Activated CD8-positive, alpha-beta T cell treated with anti-CD3 and anti-CD28 coated beads for 36 hours (primary cell): ENCODE measurements at places on chromosomes 5 and 9. TPM values are rescaled to one million over a fixed set of nuclear protein-coding genes. Genes with fewer than 3 reads are reported as not detected.

DNA sequence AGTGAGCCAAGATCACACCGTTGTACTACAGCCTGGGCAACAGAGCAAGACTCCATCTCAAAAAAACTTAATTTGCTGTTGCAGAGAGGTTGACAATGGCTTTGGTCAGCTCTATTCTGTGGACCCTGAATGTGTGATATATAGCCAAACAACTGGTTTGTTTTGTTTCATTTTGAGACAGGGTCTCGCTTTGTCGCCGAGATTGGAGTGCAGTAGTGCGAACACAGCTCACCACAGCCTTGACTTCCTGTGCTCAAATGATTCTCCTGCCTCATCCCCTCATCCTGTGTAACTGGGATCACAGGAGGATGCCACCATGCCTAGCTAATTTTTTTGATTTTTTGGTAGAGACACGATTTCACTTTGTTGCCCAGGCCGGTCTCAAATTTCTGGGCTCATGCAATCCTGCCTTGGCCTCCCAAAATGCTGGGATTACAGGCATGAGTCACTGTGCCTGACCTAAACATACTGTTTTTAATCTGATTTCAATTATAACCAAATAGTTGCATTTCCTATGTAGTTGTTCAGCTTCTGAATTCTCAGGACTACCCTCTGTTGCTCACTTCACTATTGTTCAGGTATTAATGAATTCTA, 9.8 kb downstream of the RNF183 start:
- DNase-seq = no peak

- DNase-seq = no peak
Observed at GRCh38 chr5:164256954-164257353, 751.5 kb downstream of the MAT2B start.

DNA sequence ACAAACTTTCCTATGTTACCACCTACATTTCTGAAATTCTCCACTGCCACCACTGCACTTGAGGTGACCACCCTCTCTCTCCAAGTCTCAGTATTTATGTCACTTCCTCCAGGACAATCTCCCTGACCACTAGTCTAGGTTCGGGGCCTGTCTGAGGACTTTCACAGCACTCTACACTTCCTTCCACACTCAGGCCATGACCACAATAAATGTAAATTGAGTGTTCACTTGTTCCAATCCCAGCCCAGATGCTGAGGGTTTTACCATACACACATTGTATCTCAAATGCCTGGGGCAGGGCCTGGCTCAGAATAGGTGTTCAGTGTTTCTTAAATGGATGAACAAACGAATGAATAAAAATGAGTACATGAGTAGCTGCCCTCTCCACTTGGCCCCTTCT, 26.9 kb upstream of the CCNG1 start:
- no peak for DNase-seq

The SCGB3A2 gene
- total RNA-seq = not detected

The NEUROG1 gene
- not detected for total RNA-seq

DNA sequence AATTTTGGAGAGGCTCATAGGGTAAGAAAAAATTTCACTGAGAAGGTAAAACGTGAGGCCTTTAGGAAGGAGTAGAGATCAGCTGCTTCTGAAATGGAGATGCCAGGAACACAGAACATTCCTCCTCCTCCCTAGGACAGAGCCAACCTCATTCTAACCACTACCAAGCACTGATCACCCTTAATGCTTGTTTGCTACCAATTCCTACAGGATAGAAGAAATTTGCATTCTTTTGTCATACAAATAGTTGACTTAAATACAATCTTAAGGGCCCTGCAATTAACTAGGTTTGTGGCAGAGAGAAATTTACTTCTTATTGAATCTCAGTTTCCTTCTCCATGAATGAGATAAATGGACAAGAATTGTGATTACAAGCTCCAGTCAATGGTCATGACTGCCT, 780.2 kb upstream of the WWC1 start:
- DNase-seq = no peak

DNA sequence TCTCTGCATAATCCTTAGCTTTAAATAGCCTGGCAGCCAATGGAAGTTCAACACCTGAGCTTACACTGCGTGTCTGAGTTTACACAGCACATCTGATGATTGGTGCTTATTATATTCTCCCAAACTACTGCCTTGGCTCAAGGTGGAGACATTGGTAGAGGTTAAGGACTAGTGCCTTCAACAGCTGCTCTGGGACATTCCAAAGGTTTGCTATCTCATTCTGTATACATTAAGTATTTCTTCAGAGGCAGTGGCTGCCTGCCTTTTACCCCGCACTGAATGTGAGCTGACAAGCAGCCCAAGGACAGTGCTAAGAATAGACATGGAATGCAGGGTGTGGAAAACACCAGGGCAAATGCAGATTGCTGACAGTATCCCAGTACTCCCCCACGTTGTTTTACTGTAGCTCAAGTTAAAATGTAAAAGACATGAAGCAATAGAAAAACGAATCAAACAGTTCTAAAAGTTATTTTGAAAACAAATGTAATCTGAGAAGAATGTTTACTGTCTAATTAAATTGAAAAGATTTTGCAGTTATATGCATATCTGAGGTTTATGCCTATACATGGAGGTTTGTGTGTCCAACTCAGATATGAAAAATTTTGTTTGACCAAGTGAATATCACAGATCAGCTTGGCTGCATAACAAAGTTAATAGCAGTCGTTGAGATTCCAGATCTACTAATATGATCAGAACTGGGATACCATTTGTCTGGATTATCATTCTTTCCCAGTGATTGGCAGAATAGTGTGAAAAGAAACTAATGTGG, 1.8 kb downstream of the HSPB3 start:
- no peak for DNase-seq

- DNase-seq = no peak
Observed at GRCh38 chr5:83964271-83964670, 243.6 kb upstream of the HAPLN1 start.

GRCh38 chr5:119681734-119682133, 52.4 kb downstream of the FAM170A start:
- DNase-seq = no peak

- DNase-seq = no peak
Observed at GRCh38 chr9:88803546-88804253, 187.6 kb upstream of the S1PR3 start.

DNA sequence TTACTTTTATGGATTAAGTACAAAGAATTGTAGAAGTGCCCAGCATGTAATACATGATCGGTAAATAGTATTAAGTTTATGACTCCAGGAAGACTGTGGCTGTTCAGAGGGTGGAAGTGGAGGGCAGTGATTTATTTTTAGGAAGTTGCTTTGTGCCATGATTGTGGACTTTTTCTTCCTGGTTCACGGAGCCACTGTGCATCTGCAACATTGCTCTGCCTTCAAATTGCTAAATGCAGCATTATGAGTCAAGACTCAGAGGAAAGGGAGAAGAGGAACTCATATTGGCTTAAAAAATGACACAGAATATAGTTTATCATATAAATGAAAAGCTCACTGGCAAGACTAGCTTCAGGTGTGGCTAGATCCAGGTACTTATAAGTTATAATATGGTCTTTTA, 301.5 kb downstream of the KCTD16 start:
- DNase-seq = no peak

DNA sequence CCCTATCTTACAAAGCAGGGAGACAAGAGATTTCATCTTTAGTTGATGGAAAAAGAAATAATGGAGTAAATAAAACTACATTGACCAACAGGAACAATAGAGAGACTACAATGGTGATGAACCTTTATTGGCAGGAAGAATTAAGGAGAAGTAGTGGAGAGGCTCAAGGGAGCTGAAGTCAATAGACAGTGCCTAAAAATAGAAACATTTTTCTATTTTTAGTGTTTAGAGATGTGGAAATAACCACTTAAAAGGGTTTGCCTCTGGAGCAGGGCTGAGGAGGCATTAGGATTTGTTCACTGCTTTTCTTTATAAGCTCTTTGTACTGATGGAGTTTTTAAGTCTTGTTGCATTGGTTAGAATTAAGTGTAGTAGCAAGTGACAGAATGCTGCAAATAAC, 98.4 kb upstream of the ERCC6L2 start:
- no peak for DNase-seq

DNA sequence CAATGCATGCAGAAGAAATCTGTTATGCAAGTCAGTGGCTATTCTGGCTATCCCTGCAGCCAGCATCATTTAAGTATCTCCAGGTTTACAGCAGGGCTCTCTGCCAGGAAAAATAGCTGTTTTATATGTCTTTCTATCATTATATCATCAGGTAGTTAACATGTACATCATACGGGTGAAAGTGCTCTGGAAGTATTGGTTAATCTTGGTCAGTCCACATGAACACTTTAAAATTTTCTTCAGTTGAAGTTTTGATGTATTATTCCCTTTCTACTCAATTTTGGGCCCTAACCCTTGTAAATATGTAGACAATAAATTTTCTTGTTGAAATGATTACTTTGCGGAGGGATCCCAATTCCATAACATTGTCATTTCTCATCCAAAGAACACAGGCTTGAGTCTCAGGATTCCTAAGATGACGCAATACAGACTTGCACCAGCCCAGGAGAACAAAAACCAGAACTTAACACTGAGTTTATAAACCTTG, 67.5 kb downstream of the SEMA6A start:
- no peak for DNase-seq

The SEMA6A gene
- total RNA-seq = not detected

DNA sequence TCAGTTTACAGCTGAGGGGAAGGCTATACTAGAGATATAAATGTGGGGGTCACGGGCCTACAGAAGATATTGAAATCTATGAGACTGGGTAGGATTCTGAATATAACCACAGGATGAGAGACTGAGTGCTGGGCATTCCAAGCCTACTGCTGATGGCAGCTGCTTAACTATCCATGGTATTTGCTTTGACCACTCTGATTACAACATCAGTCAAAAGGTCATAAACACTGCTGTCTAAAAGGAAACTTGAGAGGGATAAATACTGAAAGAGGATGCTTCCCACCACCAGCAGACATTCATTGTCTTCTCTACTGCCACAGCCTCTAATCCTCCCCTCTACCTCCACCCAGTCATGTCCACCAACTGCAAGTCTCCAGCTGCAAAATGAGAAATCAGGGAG, 3.8 kb downstream of the ZNF622 start:
- no peak for DNase-seq

The PCSK5 gene
- 4.7 TPM for total RNA-seq

GRCh38 chr5:59597690-59598546, 295.6 kb downstream of the PDE4D start:
- DNase-seq = no peak

The CD14 gene
- 0.36 TPM for total RNA-seq

GRCh38 chr5:151476016-151476415, 28.6 kb downstream of the SLC36A1 start:
- DNase-seq = no peak
